AG09309 (cell line): ENCODE measurements at places on chromosomes 1 and 21.
A peak's percentile ranks its signal among the peaks of the same experiment; 100 is the strongest.

DNA sequence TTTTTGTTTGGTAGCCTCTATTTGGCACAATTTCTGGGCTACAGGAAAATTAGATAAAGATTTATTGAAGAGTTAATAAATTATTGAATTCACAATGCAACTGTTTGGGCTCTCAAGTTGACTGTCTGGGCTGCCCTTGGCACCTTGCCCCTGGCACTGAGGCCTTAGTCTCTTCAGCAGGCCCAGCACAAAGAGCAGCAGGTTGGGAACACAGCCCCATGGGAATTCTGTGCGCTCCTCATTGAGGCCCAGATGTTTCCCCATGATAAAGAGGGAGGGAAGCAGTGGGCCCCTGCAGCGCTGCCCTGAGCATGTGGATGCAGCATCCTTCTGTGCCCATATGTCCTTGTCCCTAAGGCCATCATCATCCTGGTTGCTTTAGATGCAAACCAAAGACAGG lies 2.9 kb downstream of the CRNN start:
- DNase-seq, result no peak

DNA sequence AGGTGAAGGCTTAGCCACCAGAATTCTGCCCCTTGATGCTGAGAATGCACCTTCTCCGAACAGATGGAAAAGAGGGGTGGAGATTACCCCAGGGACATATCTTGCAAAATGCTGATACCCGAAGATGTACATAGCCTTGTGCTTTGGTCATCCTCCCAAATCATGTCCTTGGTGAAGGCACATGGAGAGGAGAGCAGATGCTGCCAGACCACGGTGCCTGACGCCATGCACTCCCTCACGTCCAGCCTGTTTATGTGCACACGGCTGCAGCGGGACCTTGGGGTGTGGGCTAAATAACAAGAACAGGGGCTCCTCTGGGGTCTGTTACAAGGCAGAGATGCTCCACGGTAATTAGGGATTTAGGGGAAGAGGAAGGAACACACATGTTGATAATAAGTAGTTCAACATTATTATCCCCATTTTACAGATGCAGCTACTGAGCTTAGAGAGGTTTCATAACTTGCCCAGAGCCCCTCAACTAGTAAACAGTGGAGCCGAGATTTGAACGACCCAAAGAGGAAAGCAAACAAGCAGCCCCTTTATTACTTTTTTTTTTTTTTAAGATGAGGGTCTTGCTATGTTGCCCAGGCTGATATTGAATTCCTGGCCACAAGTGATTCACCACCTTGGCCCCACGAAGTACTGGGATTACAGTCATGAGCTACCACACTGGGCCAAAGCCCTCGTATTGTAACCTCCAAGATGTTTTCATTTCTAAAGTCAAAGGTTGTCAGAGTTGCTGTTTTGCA lies 12.9 kb downstream of the EPHX1 start:
- no peak for DNase-seq

DNA sequence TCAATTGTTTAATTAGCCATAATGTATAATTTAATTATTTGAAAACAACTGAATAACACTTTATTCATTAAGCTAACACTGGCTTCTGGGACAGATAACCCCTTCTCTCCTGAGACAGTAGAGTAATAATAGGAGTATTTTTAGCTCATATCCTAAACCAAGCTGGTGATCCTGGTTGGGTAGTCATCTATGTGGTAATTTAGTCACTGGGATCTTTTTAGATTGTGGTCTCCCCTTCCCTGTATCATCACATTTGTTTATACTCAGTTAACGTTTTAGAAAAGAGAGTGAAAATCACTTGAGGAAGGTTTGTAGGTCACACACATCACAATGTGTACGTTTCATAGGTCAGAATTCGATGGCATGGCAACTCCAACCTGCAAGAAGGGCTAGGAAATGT lies 1356.6 kb upstream of the ADGRL2 start:
- no peak for DNase-seq

- peak; percentile 8 for DNase-seq
Observed at GRCh38 chr1:117275055-117275454, 64.3 kb upstream of the VTCN1 start.

DNA sequence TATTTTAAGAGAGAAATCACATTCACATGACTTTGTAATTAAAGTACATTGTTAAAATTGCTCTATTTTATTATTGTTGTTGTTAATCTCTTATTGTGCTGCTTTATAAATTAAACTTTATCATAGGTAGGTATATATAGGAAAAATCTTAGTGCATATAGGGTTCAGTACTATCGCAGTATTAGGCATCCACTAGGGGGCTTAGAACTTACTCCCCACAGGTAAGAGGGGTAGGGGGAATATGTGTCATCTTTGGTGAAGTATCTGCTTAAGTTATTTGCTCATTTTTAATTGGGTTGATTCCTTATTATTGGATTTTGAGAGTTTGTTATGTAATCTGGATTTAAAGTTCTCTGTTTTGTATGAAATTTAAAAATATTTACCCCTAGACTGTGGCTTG lies 385.2 kb downstream of the DUSP10 start:
- DNase-seq, result no peak

DNA sequence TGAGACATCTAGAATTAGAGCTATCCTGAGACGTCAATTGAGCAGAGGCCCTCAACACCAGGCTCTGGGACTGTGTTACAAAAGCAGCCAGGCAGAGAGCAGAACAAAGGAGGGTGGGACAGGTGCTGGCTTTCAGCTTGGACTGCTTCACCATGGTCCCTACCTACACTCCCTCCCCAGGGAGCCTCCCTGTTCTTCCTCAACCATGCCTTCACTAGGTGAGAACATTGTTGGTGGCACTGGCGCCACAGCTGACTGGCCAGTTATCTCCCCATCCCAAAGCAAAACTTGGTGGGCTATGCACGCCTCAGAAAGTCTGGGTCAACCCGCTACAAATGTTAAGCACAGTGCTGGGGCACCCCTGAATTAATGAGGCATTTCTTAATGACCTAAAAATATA lies 87.8 kb downstream of the NMNAT2 start:
- DNase-seq, result no peak

GRCh38 chr1:1019122-1019999 lies 559 bp upstream of the AGRN start:
- peak; percentile 13 for DNase-seq

DNA sequence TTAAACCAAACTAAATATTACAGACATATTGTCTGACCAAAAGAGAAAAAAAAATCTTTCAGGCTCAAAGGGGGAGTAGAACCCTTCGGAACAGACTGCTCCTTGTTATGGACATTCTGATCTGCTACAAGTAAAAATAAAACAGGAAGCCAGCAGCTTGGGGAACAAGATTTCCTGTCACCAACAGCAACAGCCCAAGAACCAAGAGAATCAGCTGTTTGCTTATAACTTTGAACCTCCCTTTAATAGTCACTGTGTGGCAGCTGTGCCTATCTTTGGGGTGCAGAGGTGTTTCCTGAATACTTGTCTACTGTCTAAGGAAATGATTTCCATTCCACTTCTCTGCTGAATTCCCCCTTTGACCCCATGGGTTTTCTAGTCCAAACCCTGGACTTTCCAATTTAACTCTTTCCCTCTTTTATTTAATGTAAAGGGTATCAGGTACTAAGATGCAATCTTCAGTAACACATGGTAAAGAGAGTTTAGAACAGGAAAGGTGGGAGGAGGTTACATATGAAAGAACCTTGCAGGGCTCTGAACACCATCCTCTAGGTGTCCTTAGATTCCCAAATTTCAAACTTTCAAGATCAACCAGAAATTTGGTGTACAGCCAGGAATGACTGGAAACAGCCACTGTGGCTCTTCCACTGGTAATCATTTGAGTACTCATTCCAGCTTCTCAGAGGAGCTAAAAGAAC lies 38.6 kb downstream of the GPR3 start:
- no peak for DNase-seq

- DNase-seq, result no peak
Observed at GRCh38 chr21:26470351-26471098, 102.6 kb downstream of the CYYR1 start.

DNA sequence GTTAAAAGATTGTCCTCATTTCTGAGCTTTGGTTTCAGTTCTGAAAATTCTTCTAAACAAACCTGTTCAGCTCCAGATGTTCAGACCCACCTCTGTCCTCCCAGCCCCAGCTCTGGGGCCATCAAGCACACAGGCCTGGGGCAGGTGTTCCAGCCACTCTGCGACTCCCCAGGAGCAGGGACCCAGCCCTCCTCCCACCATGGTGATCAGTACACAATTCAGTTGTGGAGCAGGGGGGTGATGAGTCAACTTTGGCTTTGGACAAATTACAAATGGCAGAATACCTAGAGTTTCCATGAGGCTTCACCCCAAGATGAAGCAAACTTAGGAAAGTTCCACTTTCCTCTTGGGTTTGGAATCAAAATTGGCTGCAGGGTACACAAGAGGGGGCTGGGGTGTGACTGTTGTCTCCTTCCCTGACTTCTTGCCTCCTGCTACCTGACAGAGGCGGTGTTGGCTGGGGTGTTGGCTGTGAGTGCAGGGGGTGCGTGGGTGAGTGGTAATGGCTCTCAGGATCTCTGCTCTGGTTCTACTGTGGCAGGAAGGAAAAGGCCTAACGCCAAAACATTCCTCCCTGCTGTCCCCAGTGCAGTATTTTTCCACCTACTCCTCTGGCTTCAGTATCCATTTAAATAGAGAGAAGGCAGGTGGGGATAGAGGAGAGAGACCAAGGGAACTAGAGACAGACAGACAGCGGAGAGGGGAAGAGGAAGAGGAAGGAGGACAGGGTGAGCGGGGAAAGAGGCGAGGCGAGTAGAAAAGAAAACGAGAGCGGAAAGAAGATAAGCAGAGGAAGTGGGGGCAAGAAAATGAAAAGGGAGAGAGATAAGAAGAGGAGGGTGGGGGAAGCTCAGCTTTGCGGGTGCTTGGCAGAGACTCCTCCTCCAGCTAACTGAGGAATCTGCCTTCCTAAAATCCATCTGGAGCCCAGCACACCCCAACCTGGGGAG lies 20.6 kb upstream of the LRRN2 start:
- no peak for DNase-seq

GRCh38 chr1:145720878-145721671 lies 1.8 kb downstream of the CD160 start:
- no peak for DNase-seq

GRCh38 chr1:39832294-39832693 lies 43.6 kb upstream of the BMP8B start:
- no peak for DNase-seq

DNA sequence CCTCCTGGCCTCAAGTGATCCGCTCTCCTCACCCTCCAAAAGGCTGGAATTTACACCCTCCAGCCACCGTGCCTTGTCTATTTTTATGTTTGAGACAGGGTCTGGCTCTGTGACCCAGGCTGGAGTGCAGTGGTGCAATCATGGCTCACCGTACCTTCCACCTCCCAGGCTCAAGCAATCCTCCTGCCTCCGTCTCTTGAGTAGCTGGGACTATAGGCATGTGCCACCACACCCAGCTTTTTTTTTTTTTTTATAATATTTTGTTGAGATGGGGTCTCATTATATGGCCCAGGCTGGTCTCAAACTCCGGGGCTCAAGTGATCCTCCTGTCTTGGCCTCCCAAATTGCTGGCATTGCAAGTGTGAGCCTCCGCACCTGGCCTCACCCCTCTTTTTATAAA lies 38.8 kb downstream of the TRPM2 start:
- no peak for DNase-seq

GRCh38 chr1:232965124-232965911 lies 14.9 kb downstream of the NTPCR start:
- DNase-seq, result no peak

GRCh38 chr1:26932531-26932930 lies 11.0 kb downstream of the NUDC start:
- no peak for DNase-seq

DNA sequence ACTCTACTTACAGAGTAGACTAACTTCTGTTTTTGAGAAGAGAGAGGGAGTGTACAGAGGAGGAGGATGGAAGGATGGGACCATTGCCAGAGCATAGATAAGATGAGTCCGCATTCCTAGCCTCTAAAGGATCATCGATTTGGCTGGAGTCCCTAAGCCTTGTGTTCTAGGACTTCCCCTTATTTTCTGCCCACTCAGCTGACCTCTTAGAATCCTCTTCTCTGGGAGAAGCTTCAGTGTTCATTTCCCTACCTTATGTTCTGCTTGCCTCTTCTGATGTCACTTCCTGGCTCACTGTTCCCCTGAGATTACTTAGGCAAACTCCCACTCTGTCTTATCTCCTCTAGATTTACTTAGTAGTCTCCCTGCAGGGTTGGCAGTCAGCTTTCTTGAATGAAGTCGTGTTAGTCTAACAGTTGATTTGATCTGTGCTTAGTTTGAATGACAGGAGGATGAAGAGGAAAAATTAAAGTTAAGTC lies 156.7 kb downstream of the SYT2 start:
- DNase-seq, result no peak

DNA sequence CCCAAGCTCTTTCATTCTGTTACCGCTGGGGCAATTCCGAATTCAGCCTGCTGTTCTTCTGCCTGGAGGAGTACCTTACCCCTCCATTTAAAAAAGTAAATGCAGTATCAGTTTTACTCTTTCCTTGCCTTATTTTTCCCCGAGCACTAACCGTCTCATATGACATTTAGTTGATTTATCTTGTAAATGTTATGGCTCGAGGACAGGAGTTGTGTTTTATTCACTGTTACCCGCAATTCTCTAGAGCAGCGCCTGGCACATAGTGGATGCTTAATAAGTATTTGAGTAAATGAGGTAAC lies 425 bp upstream of the TADA1 start:
- no peak for DNase-seq

DNA sequence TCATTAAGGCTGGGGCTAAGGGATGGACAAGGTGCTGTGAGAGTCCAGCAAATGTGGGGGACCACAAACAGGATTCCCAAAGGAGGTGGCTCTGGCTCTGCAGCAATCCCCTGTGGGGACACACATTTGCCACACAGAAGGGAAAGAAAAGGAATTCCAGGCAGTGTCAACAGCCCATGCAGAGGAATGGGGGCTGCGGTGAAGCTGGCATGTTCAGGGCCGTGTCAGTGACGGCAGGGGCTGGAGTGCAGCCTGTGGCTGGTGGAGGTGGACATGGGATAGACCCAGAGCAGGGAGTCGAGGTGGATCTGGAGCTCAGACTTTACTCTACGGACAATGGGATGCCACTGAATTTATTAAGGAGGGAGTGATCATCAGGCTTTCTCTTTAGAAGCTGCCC lies 183.2 kb downstream of the TRABD2B start:
- DNase-seq, result no peak

DNA sequence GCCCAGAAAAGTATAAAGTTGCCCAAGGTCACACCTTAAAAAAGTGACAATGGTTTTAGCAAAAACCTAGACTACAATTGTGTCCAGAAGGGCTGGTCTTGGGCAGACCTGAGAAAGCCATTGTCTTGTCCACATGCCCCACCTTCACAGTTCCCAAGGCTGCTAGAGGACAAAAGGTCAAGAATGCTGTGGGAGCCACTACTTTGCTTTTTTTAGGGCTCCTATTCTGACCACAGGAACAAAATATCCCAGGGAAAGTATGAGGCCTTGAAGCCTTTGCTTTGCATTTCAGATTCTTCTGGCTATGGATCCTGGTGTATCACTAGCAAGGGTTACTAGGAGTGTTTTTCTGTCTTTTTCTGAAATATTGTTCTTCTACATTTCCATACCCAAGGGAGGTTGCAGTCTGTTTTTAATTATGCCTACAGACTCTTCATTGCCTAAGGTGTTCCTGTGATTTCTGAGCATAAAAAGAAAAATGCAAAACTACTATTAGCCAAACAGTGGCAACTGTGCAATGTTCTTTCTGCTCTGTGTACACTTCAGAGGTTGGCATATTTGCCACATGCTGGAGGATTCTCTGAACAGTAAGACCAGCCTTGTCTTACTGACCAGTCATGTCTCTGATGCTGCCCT lies 10.7 kb downstream of the C1orf162 start:
- no peak for DNase-seq
